ENCODE measurements at places on chromosomes 16 and 17.

GRCh38 chr17:39244016-39244599, 18.4 kb upstream of the STAC2 start:
- H3K36me3 ChIP-seq = no peaks in the 10 kb centered on the region
- no peaks in the 10 kb centered on the region for H3K27me3 ChIP-seq
- no peak for DNase-seq

- no peak for DNase-seq
- H3K27me3 ChIP-seq = peaks cover 8% of the 10 kb centered on the region
- H3K27ac ChIP-seq = no peak overlapping the region
- peaks cover 9% of the 10 kb centered on the region for H3K4me1 ChIP-seq
- H3K4me3 ChIP-seq = no peak overlapping the region
Observed at GRCh38 chr17:7290166-7290565, 4.3 kb downstream of the YBX2 start.

GRCh38 chr16:82695806-82696205, 69.0 kb downstream of the CDH13 start:
- no peaks in the 10 kb centered on the region for H3K27me3 ChIP-seq
- no peak overlapping the region for H3K4me3 ChIP-seq
- no peak for DNase-seq
- no peaks in the 10 kb centered on the region for H3K36me3 ChIP-seq
- peak overlapping the region; percentile 23 for H3K27ac ChIP-seq
- peaks cover 36% of the 10 kb centered on the region for H3K4me1 ChIP-seq

DNA sequence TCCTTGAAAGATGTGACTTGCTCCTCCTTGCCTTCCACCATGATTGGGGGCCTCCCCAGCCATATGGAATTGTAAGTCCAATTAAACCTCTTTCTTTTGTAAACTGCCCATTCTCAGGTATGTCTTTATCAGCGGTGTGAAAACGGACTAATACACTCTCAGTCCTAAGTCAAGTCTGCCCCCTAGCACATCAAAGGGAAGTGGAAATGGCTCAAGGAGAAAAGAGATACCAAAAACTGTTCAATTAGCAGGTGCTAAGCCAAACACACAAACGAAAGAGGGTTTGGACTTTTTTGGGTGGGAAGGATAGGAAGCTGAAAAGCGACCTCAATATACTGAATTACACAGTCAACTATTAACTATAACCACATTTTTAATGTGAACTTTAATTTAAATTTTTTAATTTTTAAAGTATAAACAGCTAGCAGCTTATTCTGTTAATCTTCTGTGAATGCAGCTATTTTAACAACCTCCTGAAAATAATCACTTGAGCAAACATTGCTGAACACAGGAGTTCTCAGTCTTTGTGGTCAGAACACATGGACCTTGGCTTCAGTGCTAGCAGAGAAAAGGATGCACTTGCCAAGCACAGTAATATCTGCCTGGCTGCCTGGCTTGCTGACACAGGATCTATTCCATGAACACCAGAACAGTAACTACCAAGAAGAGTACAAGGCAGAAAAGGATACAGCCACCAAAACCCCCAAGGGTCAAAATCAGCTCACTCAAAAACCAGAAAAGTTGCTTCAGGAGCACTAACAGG, 10.9 kb downstream of the ZNF18 start:
- peaks cover 12% of the 10 kb centered on the region for H3K36me3 ChIP-seq
- DNase-seq = no peak
- peak overlapping the region; percentile 41 for H3K27ac ChIP-seq
- H3K4me1 ChIP-seq = no peaks in the 10 kb centered on the region
- H3K27me3 ChIP-seq = no peaks in the 10 kb centered on the region

DNA sequence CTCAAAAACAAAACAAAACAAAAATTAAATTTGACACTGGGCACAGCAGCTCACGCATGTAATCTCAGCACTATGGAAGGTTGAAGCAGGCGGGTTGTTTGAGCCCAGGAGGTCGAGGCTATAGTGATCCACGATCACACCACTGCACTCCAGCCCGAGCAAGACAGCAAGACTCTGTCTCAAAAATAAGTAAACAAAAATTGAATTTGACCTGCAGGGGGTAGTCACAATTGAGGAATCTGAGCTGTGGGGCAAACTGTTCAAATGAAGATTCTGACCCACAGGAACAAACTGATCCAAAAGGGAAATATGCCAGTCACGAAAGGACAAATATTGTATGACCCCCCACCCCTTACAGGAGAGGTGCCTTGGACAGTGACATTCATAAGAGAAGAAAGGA, 29.8 kb downstream of the ANKRD11 start:
- no peaks in the 10 kb centered on the region for H3K27me3 ChIP-seq
- H3K4me1 ChIP-seq = peaks cover 7% of the 10 kb centered on the region
- H3K36me3 ChIP-seq = no peaks in the 10 kb centered on the region
- H3K4me3 ChIP-seq = no peak overlapping the region

- H3K4me1 ChIP-seq = peaks cover 7% of the 10 kb centered on the region
- H3K27ac ChIP-seq = no peak overlapping the region
- H3K4me3 ChIP-seq = no peak overlapping the region
Observed at GRCh38 chr17:29677824-29678223, 55.1 kb upstream of the CORO6 start.

DNA sequence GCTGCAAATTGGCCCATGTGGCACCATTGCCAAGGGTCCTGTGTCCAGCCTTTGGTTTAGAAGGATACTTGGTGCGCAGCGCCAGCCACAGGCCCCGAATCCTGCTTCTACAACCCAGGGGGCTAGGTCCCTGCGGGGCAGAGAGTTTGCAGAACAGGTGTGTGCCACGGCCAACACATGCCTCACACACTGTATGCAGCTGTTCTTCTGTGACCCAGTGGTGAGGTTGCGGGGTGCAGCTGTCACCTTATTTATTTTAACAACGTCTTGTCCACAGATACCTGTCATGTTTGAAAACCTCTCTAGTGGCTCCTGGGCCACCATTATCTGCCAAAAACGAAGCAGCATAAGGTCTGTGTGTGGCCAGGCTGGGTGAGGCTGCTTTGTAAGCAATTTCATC, 11.6 kb downstream of the CBFA2T3 start:
- H3K27ac ChIP-seq = no peak overlapping the region
- no peak for DNase-seq
- no peaks in the 10 kb centered on the region for H3K36me3 ChIP-seq
- H3K4me3 ChIP-seq = no peak overlapping the region
- no peaks in the 10 kb centered on the region for H3K27me3 ChIP-seq
- no peaks in the 10 kb centered on the region for H3K4me1 ChIP-seq

GRCh38 chr17:57727630-57728175, 17.4 kb downstream of the CCDC182 start:
- no peaks in the 10 kb centered on the region for H3K36me3 ChIP-seq
- DNase-seq = no peak
- H3K27me3 ChIP-seq = no peaks in the 10 kb centered on the region
- H3K4me1 ChIP-seq = no peaks in the 10 kb centered on the region
- no peak overlapping the region for H3K27ac ChIP-seq

DNA sequence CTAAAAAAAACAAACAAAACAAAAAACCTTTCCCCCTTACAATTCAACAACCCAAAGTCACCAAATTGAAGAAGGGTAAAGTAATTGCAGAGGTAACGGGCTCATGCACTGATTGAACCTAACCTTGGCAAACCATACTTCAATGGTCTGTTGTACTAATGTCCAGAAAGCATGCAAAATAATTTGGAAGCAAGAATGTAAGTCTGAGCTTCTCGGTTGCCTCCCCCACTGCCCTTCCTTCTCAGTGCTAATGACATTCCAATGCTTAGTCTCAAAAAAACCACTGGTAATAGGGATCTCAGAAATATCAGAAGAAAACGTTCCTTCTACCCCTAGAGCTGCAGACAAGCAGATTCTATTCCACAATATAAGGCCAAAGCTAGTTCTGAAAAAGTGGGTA, 15.8 kb downstream of the KRABD2 start:
- H3K4me3 ChIP-seq = no peak overlapping the region
- no peak overlapping the region for H3K27ac ChIP-seq
- DNase-seq = no peak
- H3K4me1 ChIP-seq = no peaks in the 10 kb centered on the region

GRCh38 chr17:80245566-80246265, 14.9 kb upstream of the RNF213 start:
- no peaks in the 10 kb centered on the region for H3K4me1 ChIP-seq
- no peaks in the 10 kb centered on the region for H3K27me3 ChIP-seq
- no peak for DNase-seq
- no peak overlapping the region for H3K27ac ChIP-seq

DNA sequence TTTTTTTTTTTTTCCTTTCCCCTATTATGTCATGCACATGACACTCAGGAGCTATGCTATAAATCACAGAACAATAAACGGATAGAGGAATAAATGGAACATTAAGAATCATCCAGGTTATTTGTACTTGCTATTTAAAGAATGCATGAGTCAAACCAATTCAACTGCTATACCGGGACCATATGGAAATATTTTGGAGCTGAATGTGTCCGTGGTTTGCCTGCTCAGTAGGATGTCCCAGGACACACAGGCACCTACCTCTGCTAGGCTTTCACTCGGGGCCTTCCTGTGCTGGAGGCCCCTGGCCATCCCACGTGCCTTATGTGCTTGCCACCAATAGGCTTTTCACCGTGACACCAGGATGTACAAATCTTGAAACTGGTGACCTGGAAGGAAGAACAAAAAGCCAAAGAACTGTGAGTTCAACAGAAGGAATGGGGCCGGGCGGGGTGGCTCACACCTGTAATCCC, 15.3 kb upstream of the SEC14L1 start:
- no peaks in the 10 kb centered on the region for H3K36me3 ChIP-seq
- DNase-seq = no peak
- no peak overlapping the region for H3K4me3 ChIP-seq
- no peaks in the 10 kb centered on the region for H3K27me3 ChIP-seq

GRCh38 chr17:58187675-58188074, 4.9 kb upstream of the EPX start:
- H3K36me3 ChIP-seq = no peaks in the 10 kb centered on the region
- H3K27me3 ChIP-seq = no peaks in the 10 kb centered on the region
- H3K4me3 ChIP-seq = no peak overlapping the region
- no peaks in the 10 kb centered on the region for H3K4me1 ChIP-seq
- no peak for DNase-seq

GRCh38 chr16:9235867-9236266, 144.4 kb downstream of the HAPSTR1 start:
- H3K4me1 ChIP-seq = no peaks in the 10 kb centered on the region
- H3K36me3 ChIP-seq = no peaks in the 10 kb centered on the region
- H3K27ac ChIP-seq = no peak overlapping the region
- DNase-seq = no peak
- H3K4me3 ChIP-seq = no peak overlapping the region

DNA sequence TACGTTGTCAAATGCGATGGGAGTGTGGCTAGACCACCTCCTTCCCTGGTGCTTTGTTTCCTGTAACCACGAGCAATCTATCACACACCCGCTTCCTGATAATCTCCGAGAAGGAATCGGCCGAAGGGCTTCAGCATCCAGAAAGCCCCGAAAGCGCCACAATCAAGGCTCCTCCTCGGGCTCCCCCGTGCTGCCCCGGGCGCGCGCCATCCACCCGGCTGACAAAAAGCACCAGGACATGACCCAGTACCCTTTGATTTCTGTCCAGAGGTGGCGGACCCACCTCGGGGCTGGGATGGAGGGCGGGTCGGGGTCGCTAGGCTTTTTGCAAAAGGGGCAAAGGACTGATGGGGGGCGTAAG, 743 bp upstream of the ARMC7 start:
- H3K4me1 ChIP-seq = peaks cover 23% of the 10 kb centered on the region
- no peaks in the 10 kb centered on the region for H3K27me3 ChIP-seq
- no peak overlapping the region for H3K27ac ChIP-seq
- peak overlapping the region; percentile 94 for H3K4me3 ChIP-seq

DNA sequence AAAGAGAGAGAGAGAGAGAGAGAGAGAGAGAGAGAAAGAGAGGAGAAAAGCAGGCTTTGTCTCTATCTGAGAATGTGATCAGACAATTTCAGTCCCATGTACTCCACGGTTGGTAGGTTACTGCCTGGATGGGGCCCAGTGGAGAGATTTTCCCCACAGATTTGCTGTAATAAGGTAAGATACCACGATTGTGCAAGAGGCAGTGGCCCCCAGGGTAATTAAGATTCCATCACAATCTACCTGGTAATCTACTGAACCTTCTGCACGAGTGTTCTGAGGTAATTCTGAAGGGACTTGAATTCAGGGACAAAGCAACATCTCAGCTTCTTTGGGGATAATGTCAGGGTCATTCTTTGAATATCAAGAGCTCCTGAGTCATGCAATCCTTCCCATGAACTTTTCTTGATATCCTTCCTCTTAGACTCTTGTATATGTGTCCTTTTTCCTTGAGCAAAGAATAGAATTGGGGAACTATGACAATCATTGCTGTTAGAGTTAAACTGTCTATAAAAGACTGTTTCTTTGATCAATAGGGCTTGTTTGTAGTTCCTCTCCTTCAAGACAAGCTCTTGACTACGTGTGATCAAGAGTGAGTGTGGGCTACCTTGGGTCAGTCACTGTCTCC, 306.6 kb downstream of the MAF start:
- no peak for DNase-seq
- H3K4me1 ChIP-seq = no peaks in the 10 kb centered on the region
- H3K27me3 ChIP-seq = no peaks in the 10 kb centered on the region
- H3K27ac ChIP-seq = no peak overlapping the region

GRCh38 chr16:27798241-27798640, 248.3 kb downstream of the KATNIP start:
- H3K4me1 ChIP-seq = peaks cover 8% of the 10 kb centered on the region
- no peak overlapping the region for H3K27ac ChIP-seq
- H3K4me3 ChIP-seq = no peak overlapping the region
- no peaks in the 10 kb centered on the region for H3K36me3 ChIP-seq

GRCh38 chr17:71234349-71234748, 886.5 kb upstream of the SOX9 start:
- H3K4me1 ChIP-seq = no peaks in the 10 kb centered on the region
- no peaks in the 10 kb centered on the region for H3K36me3 ChIP-seq
- H3K27me3 ChIP-seq = no peaks in the 10 kb centered on the region
- H3K4me3 ChIP-seq = no peak overlapping the region
- no peak overlapping the region for H3K27ac ChIP-seq

- H3K4me3 ChIP-seq = no peak overlapping the region
- no peak for DNase-seq
- no peaks in the 10 kb centered on the region for H3K36me3 ChIP-seq
- H3K4me1 ChIP-seq = no peaks in the 10 kb centered on the region
Observed at GRCh38 chr17:29048440-29049368, 5.8 kb downstream of the PIPOX start.

DNA sequence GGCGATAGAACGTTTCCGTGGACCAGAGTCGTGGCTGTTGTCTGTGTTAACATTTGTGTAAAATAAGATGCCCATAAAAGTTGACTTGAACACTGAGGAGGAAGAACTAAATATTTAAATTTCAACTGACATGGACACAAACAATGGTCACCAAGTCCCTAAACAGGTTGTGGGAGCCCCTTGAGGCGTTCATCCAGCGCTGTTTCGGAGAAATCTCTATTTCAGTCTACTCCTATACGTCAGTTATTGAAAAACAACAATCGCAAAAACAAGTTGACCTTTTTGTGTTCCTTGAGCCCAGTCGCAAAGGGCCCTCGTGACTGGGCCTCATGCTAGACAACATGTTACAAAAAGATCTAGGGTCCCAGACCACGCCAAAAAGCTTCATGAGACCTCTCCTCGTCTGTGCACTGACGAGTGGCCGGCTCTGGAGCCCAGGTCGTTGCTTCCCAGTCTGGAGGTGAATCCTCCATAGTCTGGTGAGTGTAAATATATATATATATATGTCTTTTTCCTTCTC, 439 bp upstream of the TMEM231 start:
- H3K27ac ChIP-seq = peak overlapping the region; percentile 63
- H3K4me3 ChIP-seq = peak overlapping the region; percentile 84
- H3K4me1 ChIP-seq = no peaks in the 10 kb centered on the region
- H3K36me3 ChIP-seq = no peaks in the 10 kb centered on the region
